ENCODE measurements at places on chromosomes 1 and 21.

DNA sequence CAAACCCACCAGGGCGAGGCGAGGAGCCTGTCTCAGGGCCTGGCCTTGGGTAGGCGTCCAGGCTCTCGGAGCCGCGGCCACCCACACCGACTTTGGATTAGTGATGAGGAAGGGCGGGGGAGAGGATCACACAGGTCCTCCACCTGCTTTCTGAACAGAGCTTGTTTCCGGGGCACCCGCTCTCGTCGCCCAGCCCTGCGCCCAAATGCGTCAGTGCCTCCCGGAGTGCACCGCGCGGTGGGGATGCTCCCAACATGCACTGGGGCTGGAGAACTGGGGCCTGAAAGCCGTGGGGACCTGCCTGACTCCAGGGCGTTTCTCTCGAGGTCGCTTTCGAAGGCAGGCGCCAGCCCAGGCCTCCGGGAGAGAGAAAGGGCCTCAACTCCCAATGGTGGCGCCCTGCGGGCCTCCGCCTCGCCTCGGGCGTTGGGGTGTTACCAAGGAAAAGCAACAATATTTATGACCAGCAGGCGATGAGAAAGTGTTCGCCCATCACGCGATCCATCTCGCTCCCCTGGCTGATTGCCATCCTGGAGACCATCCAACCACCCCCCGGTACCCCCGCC, 8.9 kb upstream of the LHX8 start:
- no peak for DNase-seq

DNA sequence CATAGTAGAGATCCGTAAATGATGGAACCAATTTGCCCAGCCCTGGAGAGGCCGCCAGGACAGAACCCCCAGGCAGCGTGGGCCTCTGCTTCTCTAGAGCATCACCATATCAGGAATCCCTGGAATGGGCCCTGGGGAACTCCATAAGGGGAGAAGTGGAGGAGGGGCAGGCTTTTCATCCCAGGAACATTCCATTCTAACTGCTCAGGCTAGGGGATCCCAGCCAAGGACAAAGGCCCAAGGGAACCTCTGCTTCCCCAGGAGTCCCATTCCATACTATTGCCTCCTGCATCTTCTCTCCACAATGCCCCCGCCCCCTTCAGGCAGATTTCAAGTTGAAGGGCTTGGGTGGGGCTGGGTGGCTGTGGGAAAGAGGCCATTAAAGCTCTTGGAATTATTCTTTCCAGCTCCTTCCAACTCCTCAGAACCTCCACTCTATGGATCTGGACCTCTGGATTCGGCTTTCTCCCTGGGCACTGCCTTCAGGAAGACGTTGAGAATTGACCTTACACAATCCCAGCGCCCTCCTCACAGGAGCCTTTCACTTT, 6.0 kb downstream of the TRNP1 start:
- DNase-seq = peak; percentile 60

DNA sequence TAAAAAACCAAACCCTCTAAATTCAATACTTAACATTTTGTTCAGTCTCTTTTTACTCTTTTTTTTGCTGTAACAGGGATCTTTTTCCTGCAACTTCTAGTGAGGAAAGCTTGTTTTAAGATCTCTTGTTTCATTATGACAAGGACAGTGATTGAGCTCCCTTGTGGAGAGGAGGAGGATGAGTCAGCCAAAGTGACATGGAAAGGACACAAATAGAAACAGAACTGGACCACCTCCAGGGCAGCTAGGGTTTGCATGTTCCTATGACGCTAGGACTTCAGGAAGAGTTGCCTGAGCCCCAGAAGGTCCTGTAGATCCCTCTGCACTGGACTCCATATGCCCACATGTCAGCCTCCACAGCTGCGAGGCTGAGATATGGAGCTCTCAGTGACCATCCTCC, 212.6 kb upstream of the FAM78B start:
- DNase-seq = peak; percentile 24

- DNase-seq = no peak
Observed at GRCh38 chr21:37532868-37533780, 166.6 kb downstream of the DYRK1A start.

GRCh38 chr21:36171741-36172331, 15.2 kb downstream of the DOP1B start:
- no peak for DNase-seq

- no peak for DNase-seq
Observed at GRCh38 chr21:15752763-15753407, 23.1 kb downstream of the USP25 start.

GRCh38 chr21:41768437-41769042, 1.7 kb upstream of the RIPK4 start:
- no peak for DNase-seq

Measured in adrenal gland (tissue), 19 donors.